CD4-positive, alpha-beta T cell treated with Interleukin-1 beta for 1 hour (primary cell): ENCODE measurements at places on chromosomes 3 and 15.

- DNase-seq: no peak
Observed at GRCh38 chr3:23221136-23221535, 18.0 kb downstream of the UBE2E2 start.

DNA sequence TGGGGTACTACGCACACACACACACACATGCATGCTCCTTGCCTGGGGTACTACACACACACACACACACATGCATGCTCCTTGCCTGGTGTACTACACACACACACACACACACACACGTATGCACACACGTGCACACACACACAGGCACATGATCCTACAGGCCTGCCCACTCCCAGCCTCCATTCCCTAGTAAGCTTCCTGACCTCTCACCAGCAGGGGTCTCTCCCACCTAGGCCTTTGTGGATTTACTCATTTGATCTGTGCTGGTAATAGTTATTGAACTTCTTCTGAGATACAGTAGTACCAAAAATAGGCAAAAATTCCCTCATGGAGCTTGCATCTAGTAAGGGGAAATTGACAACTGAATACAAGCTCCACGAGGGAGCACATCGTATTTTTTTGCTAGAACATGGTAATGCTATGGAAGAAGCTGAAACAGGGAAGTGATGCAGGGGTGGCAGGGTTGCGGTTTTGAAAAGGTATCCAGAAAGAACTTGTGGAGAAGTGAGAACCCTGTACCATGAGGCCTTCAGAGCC is 19.1 kb downstream of the TTC21A start:
- DNase-seq: peak; percentile 50

- no peak for DNase-seq
Observed at GRCh38 chr3:190086191-190086590, 34.5 kb downstream of the P3H2 start.

DNA sequence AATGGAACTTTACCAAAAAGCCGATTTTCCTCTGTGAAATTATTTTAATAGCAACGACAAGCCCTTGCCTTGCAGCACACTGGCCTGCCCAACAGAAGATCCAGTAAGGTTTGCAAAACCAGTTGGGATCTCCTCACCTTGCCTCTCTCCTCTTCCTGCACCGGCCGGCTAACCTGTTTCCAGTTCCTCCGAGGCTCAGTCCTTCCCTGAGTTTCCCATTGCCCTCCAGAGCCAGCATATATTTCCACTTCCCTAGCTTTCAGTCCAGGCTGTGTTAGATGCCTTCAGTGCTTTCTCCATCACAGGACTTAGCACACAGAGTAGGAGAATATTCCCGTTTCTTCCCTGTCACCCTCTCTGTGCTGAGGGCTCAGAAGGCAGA is 60.3 kb downstream of the NOX5 start:
- no peak for DNase-seq

DNA sequence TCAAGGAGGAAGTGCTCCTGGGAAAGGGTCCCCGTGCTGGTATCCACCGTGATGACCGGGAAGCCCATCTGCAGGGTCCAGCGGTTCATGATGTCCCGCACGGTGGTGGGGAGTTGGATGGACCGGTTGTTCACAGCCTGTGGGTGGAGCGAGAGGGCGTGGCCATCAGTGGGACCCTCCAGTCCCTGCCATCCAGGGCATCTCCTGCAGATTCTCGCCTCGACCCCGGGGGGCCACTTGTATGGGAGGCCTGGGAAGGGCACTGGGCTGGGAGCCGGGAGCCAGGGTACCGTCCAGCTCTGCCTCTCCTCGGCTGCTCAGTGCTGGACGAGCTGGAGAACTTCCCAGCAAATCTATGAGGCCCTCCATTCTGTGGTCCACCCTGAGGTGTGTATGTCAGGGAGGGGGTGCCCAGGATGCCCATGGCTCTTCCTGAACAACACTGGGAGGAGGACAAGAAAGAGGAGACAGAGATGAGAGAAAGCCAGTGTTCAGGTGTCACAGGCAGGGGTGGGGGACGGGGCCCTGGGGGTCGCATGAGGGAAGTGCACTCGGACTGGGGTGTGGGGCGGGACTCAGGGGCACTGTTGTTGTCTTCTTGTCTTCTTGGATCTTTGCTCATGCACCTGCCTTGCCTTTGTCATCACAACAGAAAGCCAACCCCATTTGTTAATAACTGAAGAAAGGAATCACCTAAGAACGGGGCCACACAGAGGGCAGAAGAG is 13.0 kb downstream of the ANPEP start:
- DNase-seq: no peak

- no peak for DNase-seq
Observed at GRCh38 chr3:171365489-171365888, 94.7 kb downstream of the TNIK start.

DNA sequence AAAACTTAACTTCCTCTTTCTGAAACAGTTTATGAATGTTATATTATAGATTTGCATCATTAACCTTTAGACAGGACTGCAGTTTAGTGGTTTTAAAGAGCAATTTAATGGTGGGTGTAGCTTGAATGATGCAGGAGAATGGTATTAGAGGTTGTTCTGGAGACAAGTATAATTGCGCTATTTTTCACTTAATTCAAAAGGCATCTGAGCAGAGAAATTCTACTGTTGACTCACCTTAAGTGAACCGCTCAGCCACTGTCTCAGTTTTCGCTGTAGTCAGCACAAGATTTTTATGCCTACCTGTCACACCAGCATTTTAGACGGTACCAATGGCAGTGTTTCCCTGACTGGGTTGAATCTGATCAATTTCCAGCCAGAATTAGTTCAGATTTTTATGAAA is 348.8 kb upstream of the DCBLD2 start:
- no peak for DNase-seq

GRCh38 chr3:183295211-183295610 is 42.2 kb downstream of the B3GNT5 start:
- DNase-seq: no peak

GRCh38 chr15:88622605-88622975 is 1.4 kb downstream of the AEN start:
- DNase-seq: no peak

GRCh38 chr15:84764989-84765388 is 16.6 kb downstream of the ZNF592 start:
- DNase-seq: no peak

GRCh38 chr3:176079785-176080184 is 1117.5 kb downstream of the TBL1XR1 start:
- DNase-seq: no peak

GRCh38 chr3:192273001-192273696 is 454.2 kb downstream of the FGF12 start:
- DNase-seq: no peak

DNA sequence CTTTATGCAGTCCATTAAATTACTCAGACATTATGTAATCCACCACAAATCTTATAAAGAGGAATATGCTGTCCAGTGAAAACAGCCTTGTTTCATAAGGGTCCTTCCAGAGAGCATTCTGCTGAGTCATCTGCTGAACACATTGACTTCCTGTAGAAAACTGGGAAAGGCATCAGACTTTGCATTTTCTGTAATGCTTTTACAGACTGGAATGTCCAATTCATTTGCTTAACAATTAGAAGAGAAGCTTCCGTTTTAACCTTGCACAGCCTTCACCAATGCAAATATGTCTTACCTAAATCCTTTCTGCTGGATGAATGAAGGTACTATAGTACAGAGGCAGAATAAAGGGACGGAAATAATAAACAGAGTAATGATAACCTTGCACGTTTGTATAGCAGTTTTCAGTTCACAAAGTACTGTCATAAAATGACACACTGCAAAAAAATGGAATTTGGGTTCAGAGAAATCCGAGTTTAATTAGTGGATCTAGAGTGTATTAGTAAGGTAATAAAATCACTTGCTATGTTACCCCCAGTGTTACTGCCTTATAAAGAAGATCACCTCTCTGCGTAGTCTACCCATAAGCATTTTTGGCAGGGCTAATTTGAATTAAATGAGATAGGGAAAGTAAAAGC is 301.5 kb downstream of the PYDC2 start:
- no peak for DNase-seq

DNA sequence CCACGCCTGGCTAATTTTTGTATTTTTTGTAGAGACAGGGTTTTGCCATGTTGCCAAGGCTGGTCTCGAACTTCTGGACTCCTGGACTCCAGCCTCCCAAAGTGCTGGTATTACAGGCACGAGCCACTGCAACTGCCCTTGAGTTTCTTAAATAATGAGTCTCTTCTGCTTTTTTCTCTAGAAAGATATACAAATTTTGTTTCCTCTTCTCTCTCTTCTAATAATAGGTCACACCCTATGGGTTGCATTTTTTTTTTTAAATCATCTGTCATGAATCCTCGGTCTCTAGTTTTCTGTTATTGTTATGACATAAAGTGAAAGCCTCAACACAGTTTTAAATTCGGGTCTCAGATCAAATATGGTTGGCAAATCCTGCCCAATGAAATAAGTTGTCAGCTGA is 111.2 kb downstream of the IL12A start:
- DNase-seq: peak; percentile 28
